ENCODE measurements at places on chromosomes 2 and 18.

- no peak for DNase-seq
These were observed 7.4 kb downstream of the BOD1L2 start for GRCh38 chr18:57154191-57154830.

DNA sequence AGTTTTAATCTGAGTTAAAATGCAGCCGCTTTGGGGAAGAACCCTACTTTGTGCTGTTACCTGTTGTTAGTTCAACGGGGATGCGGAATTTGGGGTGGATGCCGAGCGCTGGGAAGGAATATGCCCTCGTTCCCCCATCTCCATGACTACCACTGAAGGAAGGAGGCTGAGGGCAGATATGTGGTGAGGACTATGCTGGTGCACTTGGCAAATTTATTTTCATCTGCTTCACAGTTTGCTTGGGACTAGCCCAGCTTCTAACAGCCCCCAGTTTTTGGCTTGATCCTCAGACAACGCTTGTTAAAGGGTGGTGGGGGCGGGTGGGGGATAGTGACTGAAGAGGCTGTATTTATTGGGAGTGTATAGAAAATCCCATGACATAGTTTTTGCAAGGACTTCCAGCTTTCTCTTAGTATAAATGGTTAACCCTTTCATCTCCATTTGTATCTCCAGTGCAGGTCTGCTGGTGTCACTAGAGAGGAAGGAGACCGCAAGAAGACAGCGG lies 100.8 kb downstream of the COLEC12 start:
- DNase-seq = no peak

- no peak for DNase-seq
These were observed 34.9 kb downstream of the EN1 start for GRCh38 chr2:118812552-118812951.

GRCh38 chr2:137921105-137921880 lies 43.0 kb upstream of the HNMT start:
- no peak for DNase-seq

- no peak for DNase-seq
These were observed 99.2 kb downstream of the RAPGEF4 start for GRCh38 chr2:172834881-172835280.

DNA sequence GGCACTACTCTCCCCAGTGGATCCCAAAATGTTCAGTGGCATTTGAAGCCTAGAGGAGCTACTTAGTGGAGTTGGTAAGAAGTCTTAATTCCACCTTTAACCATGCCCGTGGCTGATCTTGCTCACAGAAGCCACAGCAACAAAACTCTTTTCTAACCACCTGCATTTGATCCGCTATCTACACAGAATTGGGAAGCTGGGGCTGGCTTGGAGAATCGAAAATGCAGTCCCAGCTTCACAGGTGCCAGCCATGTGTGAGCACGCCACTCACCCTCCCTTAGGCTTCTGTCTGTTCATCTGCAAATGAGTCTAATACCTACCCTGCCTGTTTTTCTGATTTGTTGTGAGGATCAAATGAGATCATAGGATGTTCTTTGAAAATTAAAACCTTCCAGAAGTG lies 182.6 kb downstream of the BCL11A start:
- no peak for DNase-seq

GRCh38 chr2:174663550-174663949 lies 65.9 kb upstream of the WIPF1 start:
- DNase-seq = no peak

DNA sequence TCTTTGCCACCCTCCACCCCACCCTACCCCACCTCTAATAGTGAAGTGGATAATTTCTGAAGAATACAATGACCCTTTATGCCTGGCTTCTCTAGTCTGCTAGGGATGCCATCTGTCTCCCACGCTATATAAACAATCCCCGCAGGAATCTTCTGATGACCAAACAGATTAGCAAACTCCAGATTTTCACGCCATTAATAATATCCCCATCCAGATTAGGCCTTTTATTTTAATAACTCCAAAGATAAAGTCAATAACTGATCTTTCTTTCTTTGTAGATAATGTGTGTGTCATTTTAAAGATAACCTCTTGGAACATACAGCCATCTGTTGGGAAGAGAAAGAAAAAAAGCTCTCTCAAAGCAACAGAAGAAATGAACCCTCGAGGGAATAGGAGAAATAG lies 47.9 kb upstream of the CCDC150 start:
- no peak for DNase-seq

DNA sequence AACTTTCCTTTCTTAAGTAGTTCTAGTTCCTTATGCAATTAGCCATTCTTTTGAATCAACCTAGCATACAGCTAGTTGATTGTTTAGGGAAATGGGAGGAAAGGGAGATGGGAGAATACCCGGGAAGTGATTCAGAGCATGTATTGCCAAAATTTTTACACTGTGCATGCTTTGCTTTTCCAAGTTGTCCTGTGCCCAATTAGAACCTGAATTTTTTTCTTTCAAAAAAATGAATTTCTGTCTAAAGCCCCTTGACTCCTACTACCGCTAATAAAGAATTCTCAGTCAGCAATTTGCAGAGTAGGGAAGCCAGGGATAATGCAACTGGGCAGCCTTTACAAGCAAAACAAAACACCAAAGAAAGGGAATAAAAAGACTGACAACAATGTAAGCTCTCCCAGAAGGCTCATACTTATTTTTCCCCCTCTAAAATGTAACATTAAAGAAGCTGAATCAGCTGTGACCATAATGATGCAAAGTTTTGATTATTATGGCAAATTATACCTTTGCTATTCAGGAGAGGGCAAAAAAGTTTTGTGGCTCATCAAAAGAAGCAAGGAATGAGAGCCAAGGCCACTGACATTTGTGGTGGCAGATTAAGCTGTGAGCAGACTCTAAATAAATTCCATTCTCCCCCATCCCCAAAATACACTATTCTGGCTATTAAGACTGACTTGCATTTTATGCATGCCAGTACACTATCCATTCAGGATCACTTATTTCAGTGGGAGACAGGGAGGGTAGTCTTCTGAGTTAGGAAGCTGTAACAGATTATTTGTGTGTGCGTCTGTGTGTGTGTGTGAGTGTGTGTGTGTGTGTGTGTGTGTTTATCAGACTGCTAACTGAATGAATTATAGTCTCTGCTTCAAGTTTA lies 174.3 kb downstream of the ERBB4 start:
- DNase-seq = no peak

GRCh38 chr2:231696004-231696367 lies 12.3 kb upstream of the PTMA start:
- no peak for DNase-seq

GRCh38 chr2:240906141-240906910 lies at the start of gene CROCC2:
Gene CROCC2 (plus strand): TSS chr2:240906336. CDS start chr2:240906514, 178 bp downstream.
- DNase-seq = no peak

Measured in activated naive CD8-positive, alpha-beta T cell treated with anti-CD3 and anti-CD28 coated beads for 36 hours (primary cell).